ENCODE measurements at places on chromosomes 4 and X. TPM values are rescaled to one million over a fixed set of nuclear protein-coding genes. Genes with fewer than 3 reads are reported as not detected.

DNA sequence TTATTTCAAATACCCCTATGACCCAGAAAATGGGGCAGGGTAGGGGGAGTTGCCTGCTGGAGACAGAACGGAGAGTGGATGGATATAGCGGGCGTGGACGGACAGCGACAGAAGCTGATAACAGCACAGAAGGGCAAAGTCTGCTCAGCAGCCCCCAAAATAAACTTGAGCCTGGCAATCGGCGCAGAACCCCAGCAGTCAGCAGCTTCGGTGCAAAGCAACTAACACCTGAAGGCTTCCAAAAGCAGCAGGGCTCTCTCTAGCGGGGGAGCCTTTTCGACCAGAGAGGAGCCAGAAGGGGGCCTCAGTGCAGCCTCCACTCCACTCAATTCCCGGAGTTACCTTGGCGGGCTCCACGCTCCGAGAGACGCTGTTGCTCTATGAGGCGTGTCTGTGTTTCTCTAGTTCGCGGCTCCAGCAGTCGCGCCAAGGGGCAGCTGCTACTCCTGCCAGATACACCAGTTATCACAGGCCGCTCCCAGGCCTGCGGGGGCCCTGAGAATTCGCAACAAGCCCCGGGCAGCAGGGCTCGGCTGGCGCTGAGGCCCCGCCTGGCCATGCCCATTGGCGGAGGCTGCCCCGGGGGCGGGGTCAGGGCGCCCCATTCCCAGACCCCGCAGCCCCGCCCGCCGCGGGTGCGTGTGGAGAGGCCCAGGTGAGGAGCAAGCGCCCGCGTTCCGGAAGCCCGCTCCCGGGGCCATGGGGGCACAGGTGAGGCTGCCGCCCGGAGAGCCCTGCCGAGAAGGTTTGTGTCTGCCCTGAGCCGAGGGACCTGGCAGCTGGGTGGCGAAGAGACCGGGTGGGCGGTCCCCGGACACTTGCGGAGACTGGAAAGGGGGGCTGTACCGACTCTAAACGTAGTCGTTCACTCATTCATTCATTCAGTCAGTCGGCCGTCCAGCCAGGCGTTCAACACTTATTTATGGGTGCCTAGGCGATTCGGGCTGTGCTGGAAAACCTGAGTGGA, at the start of the genes CNGA1 and NIPAL1:
TSS of gene CNGA1 (minus strand) at position 541 of the 967 bp plus-strand sequence. CDS start 63,992 bp downstream, outside the sequence.
TSS of gene NIPAL1 (plus strand) at position 632 of the 967 bp plus-strand sequence. CDS start at position 700, 68 bp downstream.
- peak; percentile 59 for DNase-seq

DNA sequence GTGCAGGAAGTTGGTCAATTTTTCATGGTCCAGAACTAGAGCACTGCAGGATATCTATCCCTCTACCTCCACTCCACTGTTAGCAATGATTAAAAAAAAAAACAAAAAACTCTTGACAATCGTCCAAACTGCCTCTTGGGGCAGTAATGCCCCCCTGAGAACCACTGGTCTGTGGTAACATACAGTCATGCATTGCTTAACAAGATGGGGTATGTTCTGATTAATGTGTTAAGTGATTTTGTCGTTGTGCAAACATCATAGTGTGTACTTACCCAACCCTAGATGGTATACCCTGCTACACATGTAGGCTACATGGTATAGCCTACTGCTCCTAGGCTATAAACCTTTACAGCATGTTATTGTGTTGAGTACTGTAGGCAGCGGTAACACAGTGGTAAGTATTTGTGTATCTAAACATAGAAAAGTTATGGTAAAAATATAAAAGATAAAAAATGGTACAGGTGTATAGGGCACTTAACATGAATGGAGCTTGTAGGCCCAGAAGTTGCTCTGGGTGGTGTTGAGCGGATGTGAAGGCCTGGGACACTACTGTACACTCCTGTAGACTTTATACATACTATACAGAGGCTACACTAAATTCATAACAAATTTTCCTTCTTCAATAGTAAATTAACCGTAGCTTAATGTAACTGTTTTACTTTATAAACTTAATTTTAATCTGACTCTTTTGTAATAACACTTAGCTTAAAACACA, 34.1 kb downstream of the ART3 start:
- DNase-seq = no peak

CENPVL3 gene
- total RNA-seq = 0.05 TPM

COX7B2 gene
- not detected for total RNA-seq

- DNase-seq = no peak
These were observed 60.5 kb downstream of the FGFBP1 start for GRCh38 chr4:15878011-15878410.

PDCL2 gene
- total RNA-seq = not detected

- DNase-seq = no peak
These were observed 114.6 kb upstream of the SH3RF1 start for GRCh38 chr4:169385376-169385775.

GRCh38 chr4:41586675-41587225, 48.8 kb downstream of the LIMCH1 start:
- DNase-seq = no peak

MAGEB1 gene
- total RNA-seq = not detected

DNA sequence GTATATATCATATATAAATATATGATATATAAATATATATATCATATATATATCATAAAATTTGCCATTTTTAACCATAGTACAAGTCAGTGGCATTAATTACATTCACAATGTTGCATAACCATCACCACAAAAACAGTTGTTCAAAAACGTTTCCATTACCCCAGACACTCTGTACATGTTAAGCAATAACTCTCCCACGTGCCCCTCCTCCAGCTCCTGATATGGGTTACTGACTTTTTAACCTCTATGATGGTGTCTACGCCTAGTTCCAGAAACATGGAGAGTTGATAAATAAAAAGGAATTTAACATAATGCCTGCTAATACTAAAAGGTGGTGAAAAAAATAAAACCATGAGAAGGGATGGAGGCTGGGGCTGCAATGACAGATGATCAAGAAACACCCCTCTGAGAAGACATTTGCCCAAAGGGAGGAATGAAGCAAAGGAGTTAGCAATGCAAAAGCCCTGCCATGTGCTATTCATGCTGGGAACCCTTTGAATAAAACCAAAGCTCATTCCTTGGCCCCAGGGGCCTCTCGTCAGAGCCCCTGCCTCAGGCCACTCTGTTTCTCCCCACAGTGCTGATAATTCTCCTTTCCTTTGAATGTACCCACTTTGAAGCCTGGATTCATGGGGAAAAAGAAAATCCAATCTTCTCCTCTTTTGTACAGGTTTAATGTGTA, 144.3 kb downstream of the NWD2 start:
- no peak for DNase-seq

GRCh38 chr4:113783289-113783688, 21.8 kb upstream of the CAMK2D start:
- no peak for DNase-seq

DNA sequence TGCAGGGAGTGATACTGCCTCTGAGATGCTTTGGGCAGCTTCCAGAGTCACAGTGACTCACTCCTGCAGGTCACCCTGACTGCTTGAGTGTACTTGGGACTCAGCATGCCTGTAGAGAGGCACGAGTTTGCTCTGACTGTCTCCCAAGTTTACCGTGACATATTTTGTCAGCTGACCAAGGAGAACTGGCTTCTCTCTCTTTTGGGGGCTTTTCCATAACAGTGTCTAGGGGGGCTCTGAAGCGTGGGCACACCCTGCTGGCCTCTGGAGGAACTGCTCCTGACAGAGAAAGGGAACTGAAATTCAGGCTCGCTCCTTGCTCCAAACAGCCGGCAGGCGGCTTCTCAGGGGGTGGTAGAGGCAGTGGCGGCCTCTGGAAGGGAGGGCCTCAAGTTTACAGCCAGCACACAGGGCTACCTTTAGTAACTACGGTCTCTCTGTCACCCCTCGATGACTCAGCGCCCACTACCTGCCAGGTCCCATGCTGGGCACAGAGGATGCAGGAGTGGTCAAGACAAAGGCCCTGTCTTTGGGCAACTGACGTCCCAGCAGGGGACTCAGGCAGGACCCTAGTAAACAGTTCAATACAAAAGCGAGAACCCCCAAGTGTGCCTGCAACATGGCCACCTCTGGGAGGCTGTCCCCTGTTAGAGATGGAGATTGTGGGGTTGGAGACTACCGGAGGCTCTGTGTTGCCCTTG, 17.8 kb downstream of the ZNF185 start:
- DNase-seq = peak; percentile 16

GRCh38 chr4:164221631-164222030, 532.3 kb upstream of the SMIM31 start:
- no peak for DNase-seq

Measured in NCI-H460 (cell line).